ENCODE measurements at places on chromosomes 13 and 19.

DNA sequence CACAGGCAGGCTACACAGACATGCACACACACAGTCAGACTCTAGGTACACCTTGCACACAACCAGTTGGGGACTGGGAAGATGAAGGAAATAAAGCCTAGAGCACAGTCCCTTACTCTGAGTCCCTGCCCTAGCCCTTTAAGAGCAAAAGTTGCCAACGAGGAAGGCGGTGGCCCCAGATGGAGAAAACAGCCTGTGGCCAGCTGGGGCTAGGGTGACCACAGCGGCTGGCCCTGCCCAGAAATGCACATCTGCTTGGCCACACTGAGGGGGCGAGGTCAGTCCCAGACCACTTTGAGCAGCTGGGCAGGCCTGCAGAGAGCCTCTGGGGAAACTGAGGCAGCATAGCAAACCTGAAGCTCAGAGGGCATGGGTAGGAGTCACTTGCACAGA, 52.3 kb downstream of the PTPRS start:
- DNase-seq, result no peak

DNA sequence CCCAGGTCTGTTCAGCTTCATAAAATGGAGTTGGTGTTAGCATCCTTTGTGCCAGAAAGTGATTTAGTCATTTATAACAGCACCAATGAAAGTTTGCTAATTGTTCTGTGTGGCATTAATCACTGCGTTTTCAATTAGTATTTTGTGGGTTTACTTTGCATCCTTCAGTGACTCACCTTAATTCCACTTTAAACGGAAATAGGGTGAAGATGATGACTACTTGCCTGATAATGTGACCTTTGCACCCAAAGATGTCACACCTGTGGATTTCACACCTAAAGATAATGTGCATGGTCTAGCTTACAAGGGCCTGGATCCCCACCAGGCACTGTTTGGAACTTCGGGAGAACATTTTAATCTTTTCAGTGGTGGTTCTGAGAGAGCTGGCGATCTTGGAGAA, 15.0 kb downstream of the GPATCH1 start:
- DNase-seq, result no peak

DNA sequence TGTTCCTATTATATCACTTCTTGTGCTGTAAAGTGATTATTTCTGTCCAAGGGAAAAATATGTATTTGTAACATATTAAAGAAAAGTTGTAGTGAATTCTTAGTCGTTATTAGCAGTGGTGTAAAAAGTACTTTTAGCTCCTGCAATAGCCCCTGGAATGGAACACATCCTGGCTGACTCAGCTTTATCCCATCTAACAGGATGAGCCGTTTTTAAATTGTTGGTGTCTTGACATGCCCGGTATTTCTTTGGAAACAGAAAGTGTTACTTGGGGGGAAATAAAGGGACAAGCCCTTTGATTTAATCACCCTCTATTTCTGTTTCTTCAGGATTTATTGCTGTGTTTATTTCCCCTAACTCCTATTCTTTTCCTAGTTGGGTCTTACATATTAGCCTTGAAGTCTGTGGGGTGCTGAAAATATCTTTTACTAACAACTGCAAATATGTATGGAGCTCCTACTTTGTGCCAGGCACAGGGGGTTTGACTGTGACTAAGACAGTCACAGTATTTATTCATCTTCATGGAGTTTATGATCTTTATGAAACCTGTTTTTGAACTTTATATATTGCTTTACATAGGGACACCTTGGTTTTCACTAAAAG, 17.9 kb downstream of the COG3 start:
- no peak for DNase-seq

DNA sequence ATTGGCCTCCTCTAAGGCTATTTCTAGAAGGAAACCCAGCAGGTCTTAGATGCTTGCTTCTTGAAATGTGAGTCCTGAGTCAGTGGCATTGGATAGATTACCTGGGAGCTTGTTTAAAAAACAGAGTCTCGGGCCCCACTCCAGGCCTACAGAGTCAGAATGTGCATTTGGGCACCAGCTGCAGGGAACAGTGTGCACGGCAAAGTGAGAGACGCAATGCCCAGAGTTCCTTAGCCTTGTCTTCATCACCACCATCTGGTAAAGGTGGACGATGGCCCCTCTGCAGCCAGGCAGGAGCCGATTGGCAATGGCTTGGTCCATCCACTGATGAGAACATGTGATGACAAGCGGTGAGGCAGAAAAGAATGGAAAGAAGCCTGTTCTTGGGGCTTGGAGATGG, 102.1 kb upstream of the TSC22D1 start:
- DNase-seq, result no peak

DNA sequence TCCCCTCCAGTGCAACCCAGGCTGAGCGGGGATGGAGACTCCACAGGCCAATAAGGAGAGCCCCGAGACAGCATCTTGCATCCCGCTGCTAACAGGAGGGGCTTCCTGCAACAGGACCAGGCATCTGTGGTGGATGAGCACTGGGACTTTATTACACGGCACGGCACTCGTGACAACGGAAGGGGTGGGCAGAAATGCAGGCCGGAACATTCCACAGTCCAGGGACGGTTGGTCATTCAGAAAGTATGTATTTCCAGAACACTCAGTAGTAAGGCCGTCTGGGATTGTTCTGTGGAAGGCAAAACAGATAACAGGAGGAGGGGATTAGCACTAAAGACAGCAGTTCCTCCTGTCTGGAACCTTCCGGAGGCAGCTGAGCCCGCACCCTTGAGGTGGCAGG, 3.3 kb upstream of the TM6SF2 start:
- DNase-seq, result no peak

GRCh38 chr13:29500386-29500785, 95.1 kb downstream of the SLC7A1 start:
- no peak for DNase-seq

- DNase-seq, result no peak
These were observed 52.4 kb upstream of the HTR2A start for GRCh38 chr13:46949211-46949610.

GRCh38 chr13:46361276-46361934, 25.6 kb downstream of the RUBCNL start:
- no peak for DNase-seq

DNA sequence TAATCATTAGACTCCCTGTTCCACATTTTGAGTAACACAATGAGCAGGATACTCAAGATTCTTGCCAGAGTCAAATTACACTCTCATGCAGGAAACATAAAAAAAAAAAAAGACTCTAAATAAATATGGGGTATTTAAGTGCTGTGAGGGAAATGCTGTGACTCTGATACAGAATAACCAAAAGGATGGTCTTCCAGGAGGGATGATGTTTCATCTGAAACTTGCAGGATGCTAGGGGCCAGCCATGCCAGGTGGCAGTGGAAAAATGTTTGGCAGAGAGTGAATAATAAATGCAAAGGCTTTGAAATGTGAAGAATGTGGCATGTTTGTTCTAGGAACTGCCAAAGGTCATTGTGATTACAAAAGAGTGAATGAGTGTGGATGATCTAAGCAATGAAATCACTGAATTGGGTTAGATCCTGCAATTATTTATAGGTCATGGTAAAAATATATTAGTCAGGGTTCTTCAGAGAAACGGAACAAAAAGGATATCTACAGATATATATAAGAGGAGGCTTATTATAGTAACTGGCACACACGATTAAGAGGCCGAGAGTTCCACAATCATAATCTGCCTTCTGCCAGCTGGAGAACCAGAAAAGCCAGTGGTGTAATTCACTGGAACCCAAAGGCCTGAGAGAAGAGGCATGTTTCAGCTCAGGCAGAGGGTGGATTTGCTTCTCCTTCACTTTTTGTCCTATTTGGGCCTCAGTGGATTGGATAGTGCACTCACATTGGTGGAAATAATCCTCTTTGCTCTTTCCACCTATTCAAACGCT, 1832.8 kb upstream of the MIR17HG start:
- no peak for DNase-seq

- no peak for DNase-seq
These were observed 56.8 kb downstream of the SLC7A1 start for GRCh38 chr13:29538652-29539040.

GRCh38 chr13:113602291-113602988, 17.9 kb downstream of the TFDP1 start:
- no peak for DNase-seq
